ENCODE measurements at places on chromosomes 4 and X.
A peak's percentile ranks its signal among the peaks of the same experiment; 100 is the strongest.

DNA sequence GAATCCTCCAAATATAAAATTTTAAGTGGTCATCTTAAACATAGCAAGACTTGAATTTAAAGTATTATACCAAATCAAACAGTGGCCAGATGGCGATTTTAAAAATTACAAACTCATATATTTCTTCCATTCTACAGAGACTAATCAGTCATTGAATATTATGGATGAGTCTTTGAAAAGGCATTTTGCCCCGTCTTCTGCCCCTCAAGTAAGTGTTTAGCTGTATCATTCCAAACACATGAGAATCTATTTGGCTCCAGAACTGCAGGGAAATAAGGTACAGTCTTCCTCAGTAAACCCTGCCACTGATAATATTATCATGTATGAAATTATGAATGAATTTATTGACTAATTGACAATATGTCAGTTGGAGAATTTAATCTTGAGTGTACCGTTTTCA lies 191.0 kb downstream of the SLC7A11 start:
- ATAC-seq, result no peak

GRCh38 chrX:109373468-109373867 lies 108.4 kb downstream of the GUCY2F start:
- no peak for ATAC-seq

DNA sequence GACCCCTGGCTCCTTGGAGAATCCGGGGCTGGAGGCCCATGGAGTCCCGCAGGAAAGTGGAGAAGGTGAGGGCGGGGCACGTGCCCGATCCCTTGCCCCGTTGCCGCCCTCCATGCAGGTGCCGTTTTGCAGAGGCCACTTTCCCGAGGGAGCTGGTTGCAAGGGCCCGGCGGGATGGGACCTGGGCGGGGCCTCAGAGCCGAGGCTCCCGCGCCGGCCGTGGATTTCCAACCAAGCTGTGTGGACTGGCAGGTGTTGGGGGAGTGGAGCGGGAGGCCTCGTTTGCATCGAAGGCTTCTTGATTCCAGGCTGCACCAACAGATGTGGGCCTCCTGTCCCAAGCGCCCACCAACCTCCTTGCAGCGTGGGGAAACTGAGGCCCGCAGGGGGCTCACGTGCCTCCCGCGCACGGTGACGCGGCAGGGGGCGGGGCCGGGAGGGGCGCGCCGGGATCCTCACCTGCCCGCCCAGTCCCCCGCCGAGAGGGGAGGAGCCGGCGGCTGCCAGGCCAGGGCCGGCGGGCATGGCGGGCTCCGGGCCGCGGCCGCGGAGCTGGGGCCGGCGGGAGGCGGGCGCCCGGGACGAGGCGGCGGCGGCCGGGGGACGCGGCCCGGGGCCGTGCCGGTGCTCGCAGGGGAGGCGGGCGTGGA lies 24.9 kb downstream of the SH3BP2 start:
- peak; percentile 39 for ATAC-seq

GRCh38 chrX:149470955-149471354 lies 34.2 kb downstream of the IDS start:
- ATAC-seq, result peak; percentile 65

GRCh38 chr4:38800366-38800765 lies 4.2 kb downstream of the TLR1 start:
- no peak for ATAC-seq

- no peak for ATAC-seq
Observed at GRCh38 chr4:95325665-95326064, 223.1 kb downstream of the UNC5C start.

DNA sequence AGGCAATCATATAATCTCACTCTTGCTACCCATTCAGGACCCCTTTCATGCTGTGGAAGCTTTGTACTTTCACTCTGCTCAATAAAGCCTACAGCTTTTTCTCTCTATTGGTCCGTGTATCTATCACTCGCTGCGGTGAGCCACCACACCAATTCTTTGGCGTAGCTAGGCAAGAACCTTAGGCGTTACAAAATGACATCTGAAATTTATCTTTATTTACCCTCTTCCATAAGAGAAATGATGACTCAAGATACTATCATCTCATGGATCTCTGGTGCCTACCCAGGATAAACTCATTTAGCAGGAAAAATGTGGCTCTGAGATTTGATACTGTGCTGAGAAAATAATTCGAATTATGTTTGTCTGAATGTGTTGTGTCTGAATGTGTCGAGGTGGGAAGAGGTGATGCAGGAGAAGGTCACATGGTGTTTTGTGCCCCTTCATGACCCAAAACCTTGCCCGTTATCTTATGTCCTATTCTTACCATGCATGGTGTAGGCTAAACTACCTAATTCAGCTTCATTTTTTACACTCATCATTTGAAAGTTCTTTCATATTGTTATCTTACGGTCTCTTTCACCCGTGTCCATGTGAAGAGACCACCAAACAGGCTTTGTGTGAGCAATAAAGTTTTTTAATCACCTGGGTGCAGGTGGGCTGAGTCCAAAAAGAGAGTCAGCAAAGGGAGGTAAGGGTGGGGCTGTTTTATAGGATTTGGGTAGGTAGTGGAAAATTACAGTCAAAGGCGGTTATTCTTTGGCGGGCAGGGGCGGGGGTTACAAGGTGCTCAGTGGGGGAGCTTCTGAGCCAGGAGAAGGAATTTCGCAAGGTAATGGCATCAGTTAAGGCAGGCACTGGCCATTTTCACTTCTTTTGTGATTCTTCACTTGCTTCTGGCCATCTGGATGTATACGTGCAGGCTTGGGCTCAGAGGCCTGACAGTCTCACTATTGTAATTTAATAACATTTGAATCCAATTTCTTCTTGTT lies 41.6 kb upstream of the GIMD1 start:
- ATAC-seq, result no peak

DNA sequence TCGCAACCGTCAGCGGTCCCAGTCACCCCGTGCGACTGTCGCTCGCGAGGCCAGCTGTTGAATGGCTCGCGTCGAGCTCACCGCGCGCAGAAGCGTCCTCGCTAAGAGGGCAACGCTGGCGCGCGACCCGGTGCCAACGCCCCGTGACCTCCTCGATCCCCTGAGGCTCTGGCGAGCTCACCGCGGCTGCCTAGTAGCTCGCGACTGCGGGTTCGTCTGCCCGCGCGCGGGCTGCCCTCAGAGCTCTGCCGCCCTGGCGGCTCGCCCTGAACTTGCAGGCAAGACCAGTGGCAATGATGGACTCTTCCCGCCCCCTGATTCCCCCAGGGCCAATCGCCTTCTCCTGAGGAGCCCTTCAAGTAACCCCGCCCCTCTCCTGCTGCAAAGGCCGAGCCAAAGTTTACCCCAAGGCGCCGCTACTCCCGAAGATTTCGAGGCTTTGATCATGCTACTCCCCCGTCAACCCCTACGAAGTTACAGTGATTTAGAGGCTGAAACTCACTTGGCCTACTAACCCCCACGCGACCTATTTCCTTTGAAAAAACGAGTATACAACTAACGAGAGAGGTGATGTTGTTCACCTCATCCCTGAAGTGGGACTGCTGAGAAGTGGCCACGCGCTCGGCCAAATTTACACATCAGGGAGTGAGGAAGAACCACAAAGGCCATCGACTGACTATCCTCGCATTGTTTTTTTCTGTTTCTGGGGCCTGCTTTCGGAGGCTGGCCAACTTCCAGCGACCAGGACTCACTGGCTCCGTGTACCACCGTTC lies 37.5 kb downstream of the PGRMC1 start:
- ATAC-seq, result peak; percentile 86

GRCh38 chrX:1486749-1487361 lies 34.1 kb upstream of the ASMTL start:
- ATAC-seq, result no peak

- ATAC-seq, result no peak
Observed at GRCh38 chr4:48295116-48295515, 25.5 kb upstream of the TEC start.

GRCh38 chr4:92100975-92101374 lies 202.8 kb upstream of the GRID2 start:
- ATAC-seq, result no peak

DNA sequence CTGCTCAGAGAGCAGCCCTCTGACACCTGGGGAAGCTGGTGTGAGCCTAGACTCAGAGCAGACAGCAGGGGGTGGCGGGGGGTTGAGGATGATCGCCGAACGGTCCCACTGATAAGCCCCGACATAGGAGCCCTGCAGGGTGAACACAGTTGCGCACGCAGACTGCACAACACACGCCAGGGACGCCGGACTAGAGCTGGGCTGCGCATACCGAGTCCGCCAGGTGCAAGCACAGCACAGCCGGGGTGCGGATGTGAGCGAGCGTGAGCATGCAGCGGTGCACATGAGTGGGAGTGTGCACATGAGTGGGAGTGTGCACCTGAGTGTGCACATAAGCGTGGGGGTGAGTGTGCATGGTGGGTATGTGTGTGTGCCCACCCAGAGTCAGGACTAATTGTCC lies 36.7 kb downstream of the FAM53A start:
- ATAC-seq, result no peak

GRCh38 chr4:151218343-151218742 lies 58.6 kb upstream of the PRSS48 start:
- ATAC-seq, result no peak

GRCh38 chr4:151770154-151770553 lies 9.3 kb upstream of the GATB start:
- no peak for ATAC-seq

- no peak for ATAC-seq
Observed at GRCh38 chrX:45628041-45628440, 427.4 kb upstream of the DIPK2B start.

DNA sequence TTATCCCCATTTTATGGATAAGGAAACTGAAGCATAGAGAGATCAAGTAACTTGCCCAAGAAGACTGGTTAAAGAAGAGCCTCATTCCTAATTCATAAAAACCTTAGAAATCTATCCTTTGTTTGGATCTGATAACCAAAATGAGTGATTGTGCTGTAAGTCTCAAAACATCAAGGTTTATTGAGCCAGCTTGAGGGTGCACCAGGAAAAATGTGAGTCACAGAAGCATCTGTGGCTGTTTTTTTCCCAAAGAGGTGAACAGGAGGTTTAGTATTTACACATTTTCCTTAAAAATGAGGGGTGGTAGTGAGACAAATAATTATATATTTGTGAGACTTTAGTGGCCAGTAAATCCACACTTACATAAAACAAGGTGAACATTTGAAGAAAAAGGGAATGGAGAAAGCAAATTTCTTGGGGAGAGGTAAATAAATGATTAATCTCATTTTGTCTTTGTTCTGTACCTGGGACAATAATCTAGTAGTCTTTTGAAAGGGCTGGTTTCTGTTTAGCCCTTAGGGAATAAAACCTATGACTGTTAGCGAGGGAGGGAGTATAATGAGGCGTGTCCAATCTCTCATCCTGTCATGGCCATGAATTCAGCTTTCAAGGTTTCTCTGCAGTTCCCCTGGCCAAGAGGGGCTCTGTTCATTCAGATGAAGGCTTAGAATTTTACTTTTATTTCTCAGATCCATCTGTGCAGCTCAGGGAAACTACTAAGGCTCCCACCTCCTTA lies 12.2 kb upstream of the FMR1 start:
- ATAC-seq, result no peak

GRCh38 chr4:123300222-123301039 lies 96.2 kb upstream of the SPRY1 start:
- ATAC-seq, result no peak

DNA sequence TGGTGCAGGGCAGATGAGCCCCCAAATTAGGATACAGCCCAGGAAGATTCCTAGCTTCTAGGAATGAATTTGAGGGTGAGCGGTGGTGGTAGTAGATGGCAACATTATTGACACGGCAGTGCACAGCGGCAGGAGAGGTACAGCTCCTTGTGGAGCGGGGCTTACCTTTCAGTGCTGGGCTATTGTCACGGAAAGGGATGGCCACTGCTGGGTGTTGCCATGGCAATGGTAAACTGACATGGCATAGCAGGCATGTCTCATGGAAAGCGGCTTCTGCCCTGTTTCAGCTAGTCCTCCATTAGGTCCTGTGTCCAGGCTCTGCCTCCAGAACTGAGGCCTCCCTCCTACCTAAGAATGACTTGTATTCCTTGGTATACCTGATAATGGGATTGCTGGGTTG lies 81.8 kb upstream of the WDR1 start:
- ATAC-seq, result no peak

- no peak for ATAC-seq
Observed at GRCh38 chr4:152245680-152246079, 290.2 kb downstream of the FBXW7 start.

DNA sequence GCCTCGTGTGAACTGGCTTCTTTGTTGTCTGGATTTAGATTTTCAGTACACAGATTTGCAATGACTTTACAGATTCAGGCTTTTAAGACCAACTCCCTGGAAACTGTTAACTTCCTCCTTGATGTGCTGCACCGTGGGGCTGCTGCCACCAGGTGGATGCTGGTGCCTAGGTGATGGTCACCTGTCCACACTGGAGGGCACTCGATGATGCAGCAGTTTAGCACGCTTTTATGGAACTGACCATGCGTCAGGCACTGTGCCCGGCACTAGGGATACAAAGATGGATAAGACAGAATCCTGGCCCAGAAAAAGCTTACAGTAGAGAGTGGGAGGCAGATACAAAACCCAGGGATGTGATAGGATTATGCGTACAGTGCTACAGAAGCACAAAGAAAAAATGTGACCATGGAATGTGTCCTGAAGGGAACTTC lies 180.7 kb downstream of the CEP135 start:
- ATAC-seq, result no peak
